ENCODE measurements at places on chromosomes 6 and 20.

DNA sequence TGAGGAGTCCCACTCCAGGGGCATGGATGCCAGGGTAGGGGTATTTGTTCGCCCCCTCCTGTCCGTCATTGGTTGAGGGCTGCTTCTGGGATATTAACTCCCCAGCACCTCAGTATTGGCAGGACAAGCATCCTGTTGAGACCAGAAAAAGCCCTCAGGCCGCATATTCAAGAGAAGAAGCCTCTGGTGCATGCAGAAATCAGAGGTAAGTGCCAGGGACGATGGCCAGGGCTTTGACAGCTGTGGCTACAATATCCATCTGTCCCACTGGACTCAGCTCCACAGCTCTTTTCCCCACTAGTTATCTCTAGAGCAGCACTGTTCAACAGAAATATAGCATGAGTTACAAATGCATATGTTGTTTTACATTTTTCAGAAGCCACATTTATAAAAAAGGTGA, 651.3 kb downstream of the KIF16B start:
- no peak for DNase-seq

DNA sequence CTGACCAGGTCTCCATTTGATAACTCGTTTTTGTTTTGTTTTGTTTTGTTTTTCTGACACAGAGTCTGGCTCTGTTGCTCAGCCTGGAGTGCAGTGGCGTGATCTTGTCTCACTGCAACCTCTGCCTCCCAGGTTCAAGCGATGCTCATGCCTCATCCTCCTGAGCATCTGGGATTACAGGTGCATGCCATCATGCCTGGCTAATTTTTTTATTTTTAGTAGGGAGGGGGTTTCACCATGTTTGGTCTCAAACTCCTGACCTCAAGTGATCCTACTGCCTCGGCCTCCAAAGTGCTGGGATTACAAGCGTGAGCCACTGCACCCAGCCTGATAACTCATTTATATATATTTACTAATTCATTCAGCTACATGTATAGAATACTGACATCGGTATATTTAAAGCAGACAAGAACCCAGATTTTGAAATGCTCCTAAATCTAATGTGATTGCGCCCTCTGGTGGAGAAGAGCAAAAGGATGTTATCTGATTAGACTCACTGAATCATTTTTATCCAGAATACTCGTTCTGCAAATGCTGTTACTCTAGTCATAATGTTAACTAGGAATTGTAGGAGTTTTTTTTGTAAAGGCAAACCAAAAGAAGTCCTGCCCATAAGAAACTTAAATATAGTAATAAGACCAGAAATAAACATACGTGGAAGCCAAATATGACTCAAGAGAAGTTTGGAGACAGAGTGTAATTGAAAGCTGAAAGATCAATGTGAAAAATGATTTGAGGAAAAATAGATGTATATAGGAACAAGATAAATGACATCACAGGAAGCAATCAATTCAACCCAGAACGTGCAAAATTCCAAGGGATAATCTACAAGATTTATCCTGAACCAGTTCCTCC, 5.3 kb upstream of the COL12A1 start:
- DNase-seq = peak; percentile 72

GRCh38 chr6:1363298-1363697, 26.1 kb upstream of the FOXF2 start:
- DNase-seq = no peak

- peak; percentile 17 for DNase-seq
Observed at GRCh38 chr6:14975471-14975817, 270.4 kb upstream of the JARID2 start.

DNA sequence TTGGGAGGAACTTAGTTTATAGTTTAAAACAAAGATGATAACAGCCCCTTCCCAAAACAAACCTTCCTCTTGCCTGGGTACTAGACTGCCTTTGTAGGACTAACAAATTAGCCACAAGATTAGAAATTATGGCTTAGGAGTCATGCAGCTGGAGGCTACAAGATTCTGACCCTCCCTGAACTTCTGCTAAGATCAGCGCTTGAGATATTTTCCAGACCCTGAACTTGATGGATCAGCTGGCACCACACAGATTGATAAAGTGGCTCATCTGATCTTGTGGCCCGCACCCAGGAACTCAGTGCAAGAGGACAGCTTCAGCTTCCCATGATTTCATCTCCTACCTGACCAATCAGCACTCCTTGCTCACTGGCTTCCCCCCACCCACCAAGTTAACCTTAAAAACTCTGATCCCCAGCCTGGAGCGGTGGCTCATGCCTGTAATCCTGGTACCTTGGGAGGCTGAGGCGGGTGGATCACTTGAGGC, 5.9 kb upstream of the SERINC3 start:
- DNase-seq = no peak

GRCh38 chr6:11168091-11168635, 56.6 kb upstream of the ERVFRD-1 start:
- no peak for DNase-seq

- no peak for DNase-seq
Observed at GRCh38 chr6:7922596-7922995, 12.0 kb upstream of the TXNDC5 start.

- no peak for DNase-seq
Observed at GRCh38 chr20:44748005-44748370, 2.3 kb downstream of the KCNK15 start.

- no peak for DNase-seq
Observed at GRCh38 chr20:55090286-55090685, 614.9 kb downstream of the DOK5 start.

- DNase-seq = no peak
Observed at GRCh38 chr6:157233686-157234085, 89.6 kb downstream of the TMEM242 start.

GRCh38 chr6:113120224-113120581, 736.9 kb upstream of the MARCKS start:
- DNase-seq = peak; percentile 91

- DNase-seq = no peak
Observed at GRCh38 chr6:23654745-23655144, 471.3 kb upstream of the NRSN1 start.

GRCh38 chr20:58138395-58138794, 90.1 kb downstream of the ANKRD60 start:
- no peak for DNase-seq
